ENCODE measurements at places on chromosomes 5 and 9. TPM values are rescaled to one million over a fixed set of nuclear protein-coding genes. Genes with fewer than 3 reads are reported as not detected.
A peak's percentile ranks its signal among the peaks of the same experiment; 100 is the strongest.

Gene TMC1
- 1.0 TPM for total RNA-seq

DNA sequence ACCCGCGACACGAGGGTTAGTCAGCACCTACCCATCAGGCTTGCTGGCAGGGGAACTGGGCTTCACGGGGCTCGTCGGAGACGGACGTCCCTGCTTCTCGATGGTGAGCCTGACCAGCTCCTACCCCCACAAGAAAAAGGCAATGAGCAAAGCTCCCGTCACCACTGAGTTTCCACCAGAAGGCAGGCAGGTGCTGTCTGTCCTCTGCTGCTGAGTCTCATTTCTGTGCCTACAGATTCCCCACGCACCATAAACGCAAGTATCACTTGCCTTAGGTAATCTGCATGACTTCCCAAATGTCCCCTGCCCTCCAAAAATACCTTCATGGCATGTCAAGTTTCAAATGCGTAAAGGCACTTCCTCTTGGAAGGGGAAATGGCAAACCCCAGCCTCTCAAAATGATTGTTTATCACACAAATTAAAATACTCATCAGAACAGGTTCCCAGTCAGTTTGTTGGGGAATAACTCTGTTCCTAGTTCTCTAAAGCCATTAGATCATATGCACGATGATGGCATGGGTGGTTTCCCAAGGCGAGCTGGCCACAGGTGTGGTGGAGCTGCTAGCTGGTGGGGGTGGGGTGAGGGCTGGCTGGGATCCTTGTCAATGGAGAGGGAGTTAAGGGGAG, 85.0 kb downstream of the PRRT1B start:
- DNase-seq = peak; percentile 40

DNA sequence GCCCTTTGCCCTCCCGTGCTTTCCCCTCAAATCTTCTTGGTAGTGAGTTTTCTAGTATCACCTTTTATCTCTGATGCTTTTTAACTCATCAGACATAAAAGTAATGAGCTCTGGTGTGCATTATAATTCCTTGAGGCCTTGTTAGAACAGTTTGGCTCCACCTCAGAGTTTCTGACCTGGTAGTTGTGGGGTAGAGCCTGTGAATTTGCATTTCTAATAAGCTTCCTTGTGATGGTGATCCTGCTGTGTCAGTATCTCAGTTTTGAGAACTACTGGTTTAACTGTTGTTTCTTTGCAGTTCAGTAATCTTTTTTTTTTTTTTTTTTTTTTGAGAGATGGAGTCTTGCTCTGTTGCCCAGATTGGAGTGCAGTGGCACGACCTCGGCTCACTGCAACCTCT, 31.1 kb downstream of the UBE2D2 start:
- DNase-seq = no peak

- DNase-seq = peak; percentile 2
Measured at GRCh38 chr5:133870661-133871060, 97.8 kb downstream of the C5orf15 start.

GRCh38 chr5:150121448-150122157, 34.0 kb downstream of the PDGFRB start:
- DNase-seq = no peak

Gene PCDHA13
- total RNA-seq = 0.26 TPM

- no peak for DNase-seq
Measured at GRCh38 chr9:81375187-81376100, 313.9 kb downstream of the TLE1 start.

Gene NR2F1
- 1.6 TPM for total RNA-seq

All from bronchial epithelial cell (primary cell).